ENCODE measurements at places on chromosomes 2 and 18.

DNA sequence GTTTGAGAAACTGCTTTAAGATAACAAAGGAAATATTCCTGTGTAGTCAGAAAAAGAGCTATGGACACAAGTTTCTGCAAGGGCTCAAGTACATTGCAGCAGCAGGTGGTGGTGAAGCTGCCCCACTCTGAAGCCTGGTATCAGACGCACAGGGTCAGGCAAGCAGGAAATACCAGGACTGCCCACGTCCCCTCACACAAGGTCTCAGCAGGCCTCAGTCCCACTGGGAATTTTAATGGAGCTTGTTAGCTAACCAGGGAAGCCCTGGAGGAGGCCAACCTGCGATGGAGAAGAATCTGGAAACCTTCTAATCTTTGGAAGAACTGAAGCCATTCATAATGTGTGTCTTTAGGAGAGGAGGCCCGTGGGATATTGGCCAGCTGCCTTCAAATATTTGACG lies 168.3 kb downstream of the UXS1 start:
- no peak for DNase-seq

GRCh38 chr2:186771395-186771794 lies 77.5 kb downstream of the FAM171B start:
- DNase-seq: no peak

DNA sequence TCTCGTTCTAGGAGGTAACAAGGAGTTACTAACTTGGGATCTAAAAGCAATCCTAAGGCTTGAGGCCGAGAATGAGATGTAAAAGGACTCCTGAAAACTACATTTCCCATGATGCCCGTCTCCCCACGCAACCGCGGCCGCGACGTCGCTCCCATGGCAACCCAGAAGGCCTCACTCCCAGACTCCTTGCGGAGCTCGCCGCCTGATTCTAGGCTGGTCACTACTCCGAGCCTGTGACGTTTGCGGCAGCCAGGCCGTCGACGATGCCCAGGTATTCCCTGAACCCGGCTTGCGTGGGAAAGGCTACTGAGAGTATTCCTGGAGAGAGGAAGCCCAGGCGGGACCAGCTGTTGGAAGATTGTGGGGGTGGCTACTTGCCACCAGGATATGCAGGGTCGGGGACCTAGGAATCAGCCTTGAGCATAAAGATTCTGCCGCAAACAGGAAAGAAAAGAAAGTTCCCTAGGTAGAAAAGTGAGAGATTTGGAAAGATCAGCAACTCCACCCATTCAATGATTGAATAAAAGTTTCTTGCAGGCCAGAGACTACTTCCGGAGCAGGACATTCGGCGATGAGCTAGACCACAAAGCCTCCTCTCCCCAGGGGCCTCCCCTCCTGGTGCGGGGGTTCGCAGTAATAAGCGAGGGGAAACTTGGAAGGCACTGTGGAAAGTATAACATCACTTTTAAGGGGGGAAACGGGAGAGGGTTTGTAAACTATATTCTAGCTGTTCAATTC lies at the start of gene DYNC2LI1:
TSS of gene DYNC2LI1 (plus strand) at position 164 of the 738 bp plus-strand sequence. CDS start at position 264, 100 bp downstream.
- DNase-seq: peak; percentile 57

DNA sequence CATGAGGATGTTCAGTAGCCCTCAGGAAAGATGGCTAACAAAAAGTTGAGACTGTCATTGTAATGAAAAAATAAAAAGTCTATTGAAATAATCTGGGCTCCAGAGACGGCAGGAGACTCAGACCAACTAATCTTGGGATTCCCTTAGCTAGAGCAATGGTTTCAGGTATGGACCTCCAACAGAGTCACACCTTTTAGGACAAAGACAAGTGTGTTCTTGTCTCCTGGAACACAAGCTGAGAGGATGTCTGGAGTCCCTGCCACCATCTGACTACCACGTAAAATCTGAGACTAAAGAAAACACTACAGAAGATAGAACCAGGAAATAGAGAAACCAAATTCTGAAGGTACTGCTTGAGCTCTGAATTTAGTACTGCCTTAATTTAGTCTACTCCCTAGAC lies 103.3 kb upstream of the RBBP8 start:
- no peak for DNase-seq

- DNase-seq: no peak
Observed at GRCh38 chr2:39779341-39779851, 338 bp upstream of the THUMPD2 start.

GRCh38 chr2:233015019-233015645 lies 2.1 kb upstream of the NGEF start:
- DNase-seq: no peak

GRCh38 chr2:119937680-119938079 lies 75.2 kb upstream of the EPB41L5 start:
- DNase-seq: no peak

DNA sequence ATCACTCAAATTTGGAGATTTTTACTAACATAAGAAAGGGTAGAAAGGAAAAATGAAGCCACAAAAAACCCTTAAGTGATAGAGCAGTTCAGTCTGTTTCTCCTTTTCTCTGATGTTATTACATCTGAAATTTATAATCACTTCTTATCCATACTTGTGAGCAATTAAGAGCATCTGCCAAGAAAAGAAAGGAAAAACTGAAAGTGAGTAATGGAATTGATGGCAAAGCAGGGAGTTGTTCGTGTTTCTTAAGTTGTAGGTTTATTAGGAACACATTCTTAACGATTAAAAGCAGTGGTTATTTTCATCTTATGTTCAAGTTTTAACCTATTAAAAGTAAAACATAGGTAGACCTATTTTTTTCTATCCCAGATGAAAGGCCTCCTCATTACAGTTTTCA lies 277.7 kb downstream of the RND3 start:
- DNase-seq: no peak

DNA sequence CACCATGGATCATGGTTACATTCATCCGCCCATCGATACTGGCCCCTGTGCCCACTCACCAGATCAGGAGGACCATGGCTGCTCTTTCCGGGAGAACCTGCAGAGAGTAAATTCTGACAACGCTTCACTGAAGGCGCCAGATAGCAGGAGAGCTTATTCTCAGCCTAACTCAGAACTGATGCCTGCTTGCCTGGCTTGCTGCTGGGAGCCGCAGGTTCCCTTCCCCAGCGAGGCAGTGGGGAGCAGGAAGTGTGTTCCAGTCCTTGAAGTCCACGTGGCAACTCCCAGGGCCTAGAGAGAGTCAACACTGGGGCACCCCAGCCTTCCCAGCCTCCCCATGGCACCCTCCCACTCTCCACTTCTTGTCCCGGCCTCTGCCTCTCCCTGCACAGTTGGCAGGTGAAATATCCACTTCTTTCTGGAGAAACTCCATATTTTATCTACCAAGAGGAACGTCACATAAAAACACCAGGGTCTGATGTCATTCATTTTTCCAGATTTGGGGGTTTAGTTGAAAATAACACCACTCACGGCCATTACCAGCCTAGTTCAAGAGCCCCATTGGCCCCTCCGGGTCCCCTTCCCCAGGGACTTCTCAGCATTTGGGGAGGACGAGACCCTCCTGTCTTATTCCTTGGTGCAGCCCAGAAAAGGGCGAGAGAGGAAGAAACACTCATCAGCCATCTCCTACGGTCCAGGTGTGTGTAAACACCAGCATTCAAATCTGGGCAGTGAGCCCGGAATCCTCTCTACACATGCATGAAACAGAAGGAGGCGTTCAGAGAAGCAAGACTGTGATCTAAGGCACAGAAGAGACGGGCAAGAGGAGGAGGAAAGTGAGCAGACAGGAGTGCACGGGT lies 3.5 kb upstream of the TUBB6 start:
- no peak for DNase-seq

DNA sequence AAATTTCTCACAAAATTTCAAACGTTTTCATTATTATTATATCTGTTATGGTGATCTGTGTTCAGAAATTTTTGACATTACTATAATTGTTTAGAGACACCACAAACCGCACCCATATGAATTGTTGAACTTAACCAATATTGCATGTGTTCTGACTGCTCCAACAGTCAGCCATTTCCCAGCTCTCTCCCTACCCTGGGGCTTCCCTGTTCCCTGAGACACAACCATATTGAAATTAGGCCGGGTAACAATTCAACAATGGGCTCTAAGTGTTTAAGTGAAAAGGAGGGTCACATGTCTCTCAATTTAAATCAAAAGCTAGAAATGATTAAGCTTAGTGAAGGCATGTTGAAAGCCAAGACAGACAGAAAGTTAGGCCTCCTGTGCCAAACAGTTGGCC lies 424.0 kb downstream of the DSC3 start:
- DNase-seq: no peak

- peak; percentile 58 for DNase-seq
Observed at GRCh38 chr2:191656391-191656790, 21.5 kb upstream of the NABP1 start.

- DNase-seq: no peak
Observed at GRCh38 chr2:70994009-70994698, 519 bp downstream of the TEX261 start.

GRCh38 chr18:62500966-62501591 lies 21.7 kb upstream of the ZCCHC2 start:
- DNase-seq: no peak

- DNase-seq: no peak
Observed at GRCh38 chr18:56109757-56110156, 521.8 kb upstream of the TCF4 start.

DNA sequence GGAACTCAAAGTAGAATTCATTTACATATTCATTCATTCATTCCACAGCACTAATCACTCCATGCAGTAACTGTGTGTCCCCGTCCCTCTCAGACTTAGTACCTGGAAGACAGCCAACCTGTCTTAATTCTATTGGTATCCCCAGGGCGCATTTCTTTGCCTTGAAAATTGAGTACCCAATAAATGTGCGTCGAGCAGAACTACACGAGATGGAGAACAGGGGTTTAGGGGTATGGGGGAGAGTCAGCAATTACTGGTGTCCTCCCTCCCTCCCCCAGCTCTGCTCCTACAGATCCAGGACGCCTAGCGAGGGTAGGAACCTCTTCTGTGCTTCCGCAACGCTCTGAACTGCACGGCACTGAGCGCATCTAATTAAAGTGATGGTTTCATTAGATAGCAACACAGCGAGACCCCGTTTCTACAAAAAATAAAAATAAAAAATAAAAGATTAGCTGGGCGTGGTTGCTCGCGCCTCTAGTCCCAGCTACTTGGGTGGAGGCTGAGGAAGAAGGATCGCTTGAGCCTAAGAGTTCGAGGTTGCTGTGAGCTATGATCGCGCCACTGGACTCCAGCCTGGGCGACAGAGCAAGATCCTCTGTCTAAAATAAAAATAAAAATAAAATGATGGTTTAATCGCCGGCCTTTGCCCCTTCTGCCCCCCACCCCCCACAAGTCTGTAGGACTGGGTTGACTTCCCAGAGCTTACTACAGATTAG lies 614 bp upstream of the FKBP1B start:
- DNase-seq: no peak

DNA sequence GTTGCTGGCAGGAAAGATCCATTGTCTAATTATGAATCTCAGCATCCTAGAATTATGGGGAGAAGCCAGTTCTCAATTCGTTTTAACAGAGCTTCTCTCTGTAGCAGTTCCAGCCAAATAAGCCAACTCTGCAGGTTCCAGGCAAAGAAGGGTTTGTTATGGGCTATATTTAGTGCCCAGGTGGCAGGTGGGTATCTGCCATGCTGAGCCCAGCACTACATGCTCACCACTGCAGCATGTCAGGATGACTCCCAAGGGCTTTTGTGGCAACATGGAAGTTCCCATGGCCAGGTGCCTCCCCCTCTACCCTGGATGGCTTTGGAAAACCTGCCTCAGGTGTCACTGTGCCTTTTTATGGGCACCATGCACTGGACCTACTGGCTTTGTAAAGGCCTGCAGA lies 137.7 kb upstream of the MSH6 start:
- DNase-seq: no peak

DNA sequence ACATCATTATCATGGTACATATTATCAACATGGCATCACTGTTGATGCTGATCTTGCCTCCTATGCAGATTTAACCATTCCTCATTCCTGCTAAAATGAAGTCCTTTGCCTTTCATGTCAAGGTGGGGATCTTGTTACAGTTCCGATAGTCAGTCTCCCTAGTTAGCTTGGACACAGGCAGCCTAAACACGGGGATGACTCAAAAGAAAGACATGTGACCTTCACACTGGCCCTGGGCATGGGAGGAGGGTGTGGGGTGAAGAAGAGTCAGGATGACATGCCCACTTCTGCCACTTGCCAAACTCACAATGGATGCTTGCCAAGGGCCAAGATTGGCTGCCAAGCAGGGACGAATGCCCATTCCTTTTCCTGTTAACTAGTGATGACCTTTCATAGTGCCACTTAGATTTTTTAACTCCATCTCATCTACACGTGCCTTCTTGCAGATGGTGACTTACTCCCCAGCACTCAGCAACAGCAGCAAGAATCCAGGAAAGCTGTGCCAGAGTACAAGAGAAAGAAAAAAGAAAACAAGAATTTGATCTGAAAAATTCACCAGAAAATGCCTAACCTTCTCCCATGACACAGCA lies 13.9 kb upstream of the SLC1A4 start:
- DNase-seq: no peak

DNA sequence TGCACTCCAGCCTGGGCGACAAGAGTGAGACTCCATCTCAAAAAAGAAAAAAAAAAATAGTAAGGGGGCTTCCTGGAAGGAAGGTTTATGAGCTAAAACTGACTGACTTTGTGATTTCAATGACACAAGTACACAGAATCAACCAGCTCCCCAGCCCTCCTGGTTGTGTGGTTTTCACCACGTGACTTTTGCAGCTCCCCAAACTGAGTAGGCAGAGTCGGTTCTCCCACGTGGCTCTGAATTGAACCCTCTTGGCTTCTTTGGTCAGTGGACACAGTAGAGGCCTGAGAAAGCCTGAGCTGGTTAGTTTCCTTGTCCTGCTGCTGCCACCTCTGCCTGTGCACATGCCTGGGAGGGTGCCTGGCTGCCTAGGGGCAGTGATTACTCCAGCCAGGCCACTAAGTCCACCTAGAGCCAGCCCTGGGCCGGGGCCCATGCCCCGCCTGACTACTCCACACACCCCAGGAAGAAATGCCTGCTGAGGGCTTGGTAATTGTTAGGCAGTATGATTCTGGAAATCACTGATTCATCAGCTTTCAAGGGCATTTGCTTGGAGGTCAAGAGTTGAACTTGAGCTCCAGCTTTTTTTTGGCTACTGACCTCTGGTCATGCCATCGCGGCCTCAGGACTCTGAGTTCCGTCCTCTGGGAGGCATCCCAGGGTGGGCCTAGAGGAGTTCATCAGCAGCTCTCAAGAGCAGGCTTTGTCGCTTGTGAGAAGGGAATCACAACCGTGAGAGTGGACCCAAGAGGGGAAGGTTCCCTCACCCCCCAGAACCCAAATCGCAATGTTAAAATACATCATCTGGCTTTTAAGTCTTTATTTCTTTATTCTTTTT lies 431.9 kb upstream of the HS6ST1 start:
- no peak for DNase-seq

GRCh38 chr18:58276789-58277739 lies 233.0 kb downstream of the NEDD4L start:
- DNase-seq: no peak

DNA sequence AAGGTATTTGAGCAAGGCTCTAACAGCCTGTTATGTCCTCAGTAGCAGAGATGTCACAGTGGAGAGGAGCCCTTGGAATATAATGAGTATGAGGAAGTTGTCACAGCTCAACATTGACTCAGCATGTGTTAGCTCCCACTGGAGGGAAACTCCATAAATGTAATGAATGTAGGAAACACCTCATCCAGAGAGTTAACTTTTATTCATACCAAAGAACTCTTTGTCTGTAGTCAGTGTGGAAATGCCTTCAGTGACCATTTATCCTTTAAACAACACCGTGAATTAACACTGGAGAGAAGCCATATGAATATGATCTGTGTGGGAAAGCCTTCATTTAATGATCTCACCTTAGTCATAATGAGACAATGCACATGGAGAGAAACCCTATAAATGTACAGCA lies 59.7 kb downstream of the CYP1B1 start:
- DNase-seq: no peak

GRCh38 chr18:33184958-33185357 lies 255.6 kb downstream of the CCDC178 start:
- DNase-seq: no peak

- DNase-seq: no peak
Observed at GRCh38 chr2:75491129-75491753, 69.5 kb downstream of the EVA1A start.
